ENCODE measurements at places on chromosomes 16 and 17.

- DNase-seq: no peak
Measured at GRCh38 chr17:46745376-46745775, 73.1 kb downstream of the WNT3 start.

DNA sequence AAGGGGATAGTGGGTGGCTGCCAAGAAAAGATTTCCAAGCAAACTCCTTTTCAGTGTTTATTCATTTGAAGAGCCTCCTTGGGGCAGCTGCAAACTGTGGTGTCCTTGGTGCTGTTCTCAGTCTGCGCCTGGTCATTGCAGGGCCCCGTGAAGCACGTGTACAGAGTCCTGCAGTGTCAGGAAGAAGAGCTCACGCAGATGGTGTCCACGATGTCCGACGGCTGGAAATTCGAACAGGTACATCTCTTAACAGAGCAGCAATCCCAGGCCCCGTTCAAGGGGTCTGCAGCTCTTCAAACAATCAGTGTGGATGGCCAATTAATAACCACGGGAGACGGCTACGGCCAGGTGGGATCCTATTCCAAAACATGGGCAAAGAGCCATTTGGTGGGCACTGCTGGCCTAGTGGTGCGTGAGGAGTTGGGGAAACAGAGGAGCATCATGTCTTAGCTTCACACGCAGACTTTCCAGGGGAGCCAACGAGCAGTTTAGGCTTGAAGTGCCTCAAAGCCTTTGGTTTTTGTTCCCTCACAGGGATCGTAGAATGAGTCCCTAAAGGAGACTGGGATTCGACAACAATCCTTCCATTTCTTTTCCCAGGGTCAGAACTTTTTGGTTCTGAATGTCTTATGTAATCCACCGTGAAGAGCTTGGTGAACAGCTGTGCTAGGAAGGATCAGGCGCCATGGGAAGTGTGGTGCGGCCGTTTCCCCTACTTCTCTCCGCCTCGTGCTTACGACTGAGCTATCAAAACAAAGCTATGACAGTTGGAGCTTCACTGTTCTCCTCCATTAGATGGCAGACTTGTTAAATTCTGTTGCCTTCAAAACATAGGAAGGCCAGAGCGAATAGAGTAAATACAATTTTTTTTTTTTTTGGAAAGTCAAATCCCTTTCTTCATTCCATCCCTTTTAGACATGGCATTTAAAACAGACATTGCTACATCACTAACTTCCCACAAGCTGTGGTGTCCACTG is 12.6 kb downstream of the KCTD2 start:
- no peak for DNase-seq

DNA sequence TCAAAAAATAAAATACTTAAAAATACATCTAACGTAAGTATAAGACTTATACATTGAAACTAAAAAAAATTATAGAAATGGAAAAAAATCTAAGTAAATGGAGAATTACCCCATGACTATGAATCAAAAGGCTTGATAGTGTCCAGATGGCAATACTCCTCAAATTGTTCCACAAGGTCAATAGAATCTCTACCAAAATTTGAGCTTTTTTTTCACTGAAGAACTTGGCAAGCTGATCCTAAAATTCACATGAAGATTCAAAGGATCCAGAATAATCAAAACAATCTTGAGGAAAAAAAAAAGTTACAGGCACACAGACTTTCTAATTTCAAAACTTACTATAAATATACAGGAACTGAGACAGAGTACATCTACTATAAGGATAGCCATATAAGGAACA is 448.4 kb upstream of the CDH11 start:
- no peak for DNase-seq

DNA sequence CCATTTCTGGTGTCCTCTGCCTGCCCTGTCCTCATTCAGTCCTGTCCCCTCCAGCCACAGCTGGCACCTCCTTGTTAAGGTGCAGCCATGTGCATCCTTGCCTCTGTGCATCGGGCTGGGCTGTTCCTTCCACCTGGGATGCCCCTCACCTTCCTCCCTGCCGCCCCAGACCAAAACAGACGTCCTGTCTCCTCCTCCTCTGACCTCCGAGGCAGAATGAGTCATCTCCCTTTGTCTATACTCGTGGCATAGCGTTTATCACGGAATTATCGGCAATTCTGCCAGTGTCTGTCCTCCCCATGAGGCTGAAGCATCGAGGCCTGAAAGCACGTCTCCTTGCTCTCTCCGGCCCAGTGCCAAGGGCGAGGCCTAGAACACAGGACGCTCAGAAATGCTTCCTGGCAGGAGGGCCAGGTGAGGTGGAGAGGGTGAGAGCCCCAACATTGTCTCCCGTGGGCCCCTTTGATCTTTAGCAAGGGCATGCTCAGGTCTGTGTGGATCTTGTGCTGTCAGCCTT is 4.6 kb downstream of the RAI1 start:
- DNase-seq: no peak

DNA sequence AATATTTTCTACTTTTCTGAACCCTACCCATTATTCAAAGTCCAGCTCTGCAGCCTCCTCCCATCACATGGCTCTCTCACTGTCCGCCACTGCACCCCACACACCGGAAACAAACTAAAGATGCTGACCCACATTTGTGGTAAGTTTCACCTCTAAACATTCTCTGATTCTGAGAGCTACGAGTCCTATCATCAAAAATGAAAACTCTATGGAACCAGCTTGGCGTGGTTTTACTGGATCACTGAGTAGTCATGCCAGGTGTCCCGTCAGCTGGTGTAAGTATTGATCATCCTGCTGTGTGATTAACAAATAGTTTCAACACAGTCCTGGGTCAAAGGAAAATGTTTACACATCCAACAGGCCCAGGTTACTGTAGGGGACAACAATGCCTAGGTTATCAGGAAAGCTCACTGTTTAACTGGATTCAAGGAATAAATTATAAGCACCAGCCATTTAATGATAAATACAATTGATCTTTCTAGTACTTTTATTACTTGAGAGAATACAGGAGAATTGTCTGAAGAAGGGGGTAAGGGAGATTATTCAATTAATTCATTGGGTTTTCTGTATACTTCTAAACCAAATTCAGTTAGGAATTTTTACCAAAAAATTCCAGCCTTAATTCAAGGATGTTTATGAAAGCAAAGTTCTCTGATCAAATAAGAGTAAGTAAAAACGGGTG is 33.9 kb downstream of the CYTH1 start:
- no peak for DNase-seq

GRCh38 chr16:68512183-68512582 is 26.9 kb upstream of the ZFP90 start:
- no peak for DNase-seq

DNA sequence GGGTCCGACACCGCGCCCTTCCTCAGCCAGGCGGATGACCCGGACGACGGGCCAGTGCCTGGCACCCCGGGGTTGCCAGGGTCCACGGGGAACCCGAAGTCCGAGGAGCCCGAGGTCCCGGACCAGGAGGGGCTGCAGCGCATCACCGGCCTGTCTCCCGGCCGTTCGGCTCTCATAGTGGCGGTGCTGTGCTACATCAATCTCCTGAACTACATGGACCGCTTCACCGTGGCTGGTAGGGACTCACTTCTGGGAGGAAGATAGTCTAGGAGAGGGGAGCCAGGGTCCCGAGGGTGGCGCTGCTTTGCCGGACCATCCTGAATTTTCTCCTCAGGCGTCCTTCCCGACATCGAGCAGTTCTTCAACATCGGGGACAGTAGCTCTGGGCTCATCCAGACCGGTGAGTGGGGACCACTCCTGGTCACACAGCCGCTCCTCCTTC is 601 bp downstream of the SPNS1 start:
- no peak for DNase-seq

DNA sequence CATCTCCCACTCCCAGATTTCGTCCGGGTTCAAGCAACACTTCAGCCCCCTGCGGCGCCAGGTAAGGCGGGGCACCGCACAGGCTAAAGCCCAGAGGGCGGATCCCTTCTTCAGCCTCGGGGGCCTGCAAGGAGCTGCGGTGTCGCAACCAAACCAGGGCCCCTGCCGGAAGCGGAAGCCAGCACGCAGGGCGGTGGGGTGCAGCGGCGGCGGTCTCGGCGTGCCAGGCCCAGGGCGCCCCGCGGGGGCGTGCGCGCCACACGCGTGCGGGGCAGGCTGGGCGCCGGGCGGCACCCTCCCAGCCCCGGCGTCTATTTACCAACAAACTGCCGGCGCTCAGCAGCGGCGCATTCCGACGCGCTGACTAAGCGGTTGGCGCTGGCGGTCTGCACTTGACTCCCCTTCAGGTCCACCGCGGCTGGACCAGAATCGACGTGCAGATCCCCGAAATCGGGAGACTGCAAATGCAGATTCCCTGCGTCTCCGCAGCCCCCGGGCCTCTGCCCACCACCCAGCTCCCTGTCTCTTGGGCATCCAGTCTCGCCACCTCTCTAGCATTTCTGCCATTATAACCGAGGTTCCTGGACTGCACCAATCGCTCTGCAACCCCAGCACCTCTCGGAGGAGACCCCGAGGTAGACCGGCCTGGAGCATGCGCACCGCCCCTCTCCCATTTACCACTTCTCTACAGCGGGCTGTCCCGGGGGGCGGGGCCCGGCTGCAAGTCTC is 421 bp upstream of the DLX4 start:
- no peak for DNase-seq

DNA sequence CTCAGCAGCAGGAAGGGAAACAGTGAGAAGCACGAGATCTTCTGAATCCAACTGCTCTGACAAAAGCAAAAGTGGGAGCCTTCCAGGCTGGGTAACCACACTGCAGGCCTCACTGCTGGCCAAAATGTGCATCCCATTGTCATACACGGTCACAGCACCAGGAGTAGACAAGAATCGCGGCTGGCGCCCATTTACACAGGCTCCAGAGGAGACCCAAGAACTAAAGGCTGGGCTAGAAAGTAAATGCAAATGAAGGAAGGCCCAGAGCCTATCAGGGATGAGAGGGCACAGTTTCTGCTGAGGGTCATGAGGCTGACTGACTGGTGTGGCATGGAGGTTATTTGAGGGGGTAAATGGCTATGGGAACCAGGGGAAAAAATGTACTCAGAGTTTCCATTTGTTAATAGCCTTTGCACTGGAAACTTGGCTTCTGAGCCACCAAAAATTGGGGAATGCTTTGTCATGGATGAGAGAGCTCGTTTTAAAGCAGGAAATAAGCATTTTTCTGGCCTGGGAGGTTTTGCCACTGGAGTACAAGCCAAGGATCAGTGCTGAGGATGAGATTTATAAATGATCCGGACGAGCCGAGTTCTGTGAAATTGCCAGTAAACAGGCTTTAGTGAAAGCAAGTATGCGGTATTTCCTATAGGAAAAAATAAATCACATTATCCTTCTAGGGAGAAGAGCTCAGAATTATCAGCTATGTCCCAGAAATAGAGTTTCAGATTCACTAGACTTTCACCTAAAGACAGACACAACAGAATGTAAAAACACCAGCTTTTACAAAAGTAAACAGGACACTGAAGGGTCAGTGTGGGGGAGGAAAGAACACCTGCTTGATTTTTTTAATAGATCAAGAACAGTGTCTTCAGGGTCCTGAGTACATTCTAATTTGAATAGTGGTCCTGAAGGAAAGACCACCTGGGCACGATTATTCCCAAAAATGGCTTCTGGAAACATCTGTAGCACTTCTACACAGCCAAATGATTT is 66.9 kb upstream of the GSG1L start:
- DNase-seq: no peak

- no peak for DNase-seq
Measured at GRCh38 chr17:81066072-81066471, 31.1 kb downstream of the BAIAP2 start.

DNA sequence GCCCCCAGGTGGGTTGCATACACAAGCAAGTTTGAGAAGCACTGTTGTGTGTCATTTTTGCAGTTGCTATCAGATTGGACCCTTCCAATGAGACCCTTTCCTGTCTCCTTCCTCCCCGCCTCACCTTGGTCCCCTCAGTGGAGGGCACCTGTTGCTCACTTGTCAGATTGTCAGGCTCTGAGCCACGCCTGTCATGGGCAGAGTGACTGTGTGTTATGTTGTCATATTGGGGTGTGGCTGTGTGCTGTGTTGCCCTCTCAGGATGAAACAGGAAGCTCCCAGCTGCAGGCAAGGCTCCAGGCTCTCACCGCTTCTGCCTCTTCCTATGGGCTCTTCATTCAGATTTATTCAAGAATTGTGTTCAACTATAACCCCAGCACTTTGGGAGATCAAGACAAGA is 302.9 kb downstream of the CPPED1 start:
- no peak for DNase-seq

DNA sequence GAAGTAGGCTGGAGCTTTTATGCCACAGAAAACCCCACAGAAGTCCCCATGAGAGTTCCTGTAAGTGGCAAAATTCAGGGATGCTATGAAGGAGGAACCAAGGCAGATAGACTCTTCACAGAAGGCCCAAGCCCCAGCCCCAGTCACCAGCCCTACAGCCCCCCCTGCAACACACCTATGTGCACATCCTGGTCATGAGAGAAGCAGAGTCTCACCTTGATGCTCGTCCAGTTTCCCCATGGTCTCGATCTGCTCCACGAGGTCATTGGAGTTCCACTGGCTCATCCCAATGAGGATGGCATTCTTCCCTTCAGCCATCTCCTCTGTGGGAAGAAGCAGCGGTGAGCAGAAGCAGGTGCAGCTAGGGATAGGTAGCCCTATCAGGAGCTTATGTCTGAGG is 31.2 kb downstream of the PITPNM3 start:
- no peak for DNase-seq

- DNase-seq: no peak
Measured at GRCh38 chr17:62064791-62065563, at the start of gene MED13. MED13 (minus strand) TSS chr17:62065278; CDS start chr17:62065205, 73 bp downstream.

DNA sequence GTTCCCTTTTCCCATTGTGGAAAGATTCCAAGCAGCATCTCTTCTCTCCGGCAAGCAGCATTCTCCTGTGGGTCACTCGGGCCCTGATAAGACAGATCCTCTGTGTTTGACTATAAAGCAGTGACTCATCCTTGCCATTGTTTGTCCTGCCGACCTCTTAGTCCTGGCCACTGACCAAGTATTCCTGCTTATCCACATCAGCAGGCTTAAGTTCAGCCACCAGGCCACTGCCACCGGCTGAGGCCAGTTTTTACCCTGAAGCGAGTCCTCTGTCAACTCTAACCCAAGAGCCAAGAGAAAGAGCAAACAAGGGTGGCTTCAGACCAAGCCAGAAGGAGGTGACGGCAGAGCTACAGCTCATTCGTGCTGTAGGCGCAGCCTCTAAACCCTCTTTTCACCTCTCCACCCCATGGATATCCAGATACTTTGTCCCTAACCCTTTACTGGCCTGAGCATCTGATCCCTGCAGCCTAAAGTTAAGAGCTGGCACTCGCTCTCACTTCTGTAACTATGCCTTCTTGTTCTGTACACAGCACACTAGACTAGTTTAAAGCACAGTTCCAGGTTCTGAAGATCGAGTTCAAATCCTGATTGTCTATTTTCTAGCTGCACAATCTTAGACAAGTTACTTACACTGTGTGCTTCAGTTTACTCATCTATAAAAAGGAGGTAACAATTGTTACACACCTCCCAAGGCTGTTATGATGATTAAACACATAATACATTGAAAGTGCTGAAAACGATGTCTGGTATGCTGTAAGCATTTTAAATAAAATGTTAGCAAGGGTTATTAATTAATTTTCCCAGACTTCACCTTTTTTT is 31.0 kb downstream of the SOX9 start:
- DNase-seq: no peak

- no peak for DNase-seq
Measured at GRCh38 chr17:81869221-81870130, 1.7 kb downstream of the ARHGDIA start.
